ENCODE measurements at places on chromosomes 11 and 22.

- no peak for DNase-seq
Measured at GRCh38 chr11:69554849-69555248, 73.4 kb downstream of the LINC01488 start.

DNA sequence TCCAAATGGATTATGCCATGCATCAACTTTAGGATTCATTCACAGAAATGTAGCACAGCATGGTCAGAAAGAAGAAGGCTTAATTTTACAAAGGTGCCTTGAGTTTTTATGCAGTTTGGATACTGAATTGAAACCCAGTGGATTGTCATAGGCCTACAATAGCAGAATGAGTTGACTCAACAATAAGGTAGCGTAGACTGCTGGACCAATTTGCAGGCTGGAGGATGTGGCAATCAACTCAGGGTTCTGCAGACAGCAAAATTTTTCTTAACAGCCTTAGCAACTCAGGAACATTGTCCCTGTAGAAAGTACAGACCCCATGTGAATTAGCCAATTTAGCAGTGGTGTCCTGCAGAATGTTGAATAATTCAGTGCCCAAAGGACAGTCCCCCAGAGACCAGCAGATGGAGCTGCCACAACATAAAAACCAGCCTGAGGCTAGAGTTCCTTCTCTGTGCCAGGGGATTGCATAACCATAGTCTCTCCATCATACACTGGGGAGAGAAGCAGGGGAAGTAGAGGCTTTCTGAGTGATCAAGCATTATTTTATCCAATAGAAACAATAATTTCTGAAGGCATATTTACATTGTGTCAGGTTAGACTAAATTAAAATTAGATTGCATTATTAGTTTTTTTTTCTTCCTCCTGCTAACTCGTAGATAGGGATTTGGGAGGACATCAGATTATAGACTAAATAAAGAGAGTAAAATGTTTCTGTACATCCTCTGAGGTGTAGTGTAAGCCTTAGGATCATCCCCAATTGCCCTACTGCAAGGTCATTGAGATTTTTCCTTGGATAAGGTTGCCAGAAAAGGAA, 20.3 kb upstream of the MRPL17 start:
- DNase-seq: peak; percentile 10

DNA sequence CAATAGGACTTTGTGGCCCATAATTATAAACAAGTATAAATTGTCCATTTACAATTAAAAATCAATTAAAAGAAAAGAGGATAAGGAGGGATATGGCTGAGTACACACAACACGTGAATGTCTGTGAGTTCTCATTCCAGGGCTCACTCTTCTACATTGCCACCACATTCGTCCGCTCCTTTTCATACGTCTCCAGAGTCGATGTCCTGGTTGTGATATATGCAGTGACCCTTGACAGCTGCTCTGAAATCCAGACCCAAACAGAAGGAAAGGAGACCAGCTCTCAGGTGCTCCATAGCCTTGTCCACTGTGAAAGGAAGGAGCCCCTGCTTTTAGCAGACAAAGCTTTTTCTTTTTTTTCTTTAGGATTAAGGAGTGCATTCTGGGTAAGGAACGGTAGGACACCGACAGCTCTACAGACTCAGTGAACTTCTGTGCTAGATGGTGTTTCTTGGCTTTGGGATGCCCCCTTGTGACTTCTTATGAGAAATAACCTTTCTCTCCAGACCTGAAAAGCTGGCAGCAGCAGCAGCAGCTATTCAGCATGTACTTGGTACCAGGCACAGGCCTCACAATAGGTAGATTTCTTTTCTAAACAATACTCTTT, 19.7 kb upstream of the DNAJB13 start:
- DNase-seq: peak; percentile 13

DNA sequence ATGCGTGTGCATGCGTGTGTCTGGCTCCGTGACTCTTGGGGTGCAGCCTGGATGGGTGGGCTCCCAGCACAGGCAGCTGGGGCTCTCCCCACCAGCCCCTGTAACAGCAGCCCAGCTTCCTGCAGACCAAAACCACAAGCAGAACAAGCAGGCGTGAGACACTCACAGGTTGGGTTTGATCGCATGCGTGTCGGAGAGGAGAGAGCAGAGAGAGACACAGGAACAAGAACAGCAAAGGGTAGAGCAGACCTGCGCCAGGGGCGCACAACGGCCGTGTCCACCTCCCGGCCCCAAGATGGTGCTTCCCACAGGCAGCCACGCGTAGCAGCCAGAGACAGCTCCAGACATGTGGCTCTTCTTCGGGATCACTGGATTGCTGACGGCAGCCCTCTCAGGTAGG, at the start of gene CD6:
Gene CD6, plus strand, starts transcription at position 161 of the 400 bp plus-strand sequence. Its CDS starts 186 bp downstream, at position 347.
- DNase-seq: no peak

GRCh38 chr11:16854979-16855378, 116.5 kb downstream of the C11orf58 start:
- no peak for DNase-seq

Data from NCI-H1694 (cell line).